ENCODE measurements at places on chromosomes 3 and 15.
A peak's percentile ranks its signal among the peaks of the same experiment; 100 is the strongest.

DNA sequence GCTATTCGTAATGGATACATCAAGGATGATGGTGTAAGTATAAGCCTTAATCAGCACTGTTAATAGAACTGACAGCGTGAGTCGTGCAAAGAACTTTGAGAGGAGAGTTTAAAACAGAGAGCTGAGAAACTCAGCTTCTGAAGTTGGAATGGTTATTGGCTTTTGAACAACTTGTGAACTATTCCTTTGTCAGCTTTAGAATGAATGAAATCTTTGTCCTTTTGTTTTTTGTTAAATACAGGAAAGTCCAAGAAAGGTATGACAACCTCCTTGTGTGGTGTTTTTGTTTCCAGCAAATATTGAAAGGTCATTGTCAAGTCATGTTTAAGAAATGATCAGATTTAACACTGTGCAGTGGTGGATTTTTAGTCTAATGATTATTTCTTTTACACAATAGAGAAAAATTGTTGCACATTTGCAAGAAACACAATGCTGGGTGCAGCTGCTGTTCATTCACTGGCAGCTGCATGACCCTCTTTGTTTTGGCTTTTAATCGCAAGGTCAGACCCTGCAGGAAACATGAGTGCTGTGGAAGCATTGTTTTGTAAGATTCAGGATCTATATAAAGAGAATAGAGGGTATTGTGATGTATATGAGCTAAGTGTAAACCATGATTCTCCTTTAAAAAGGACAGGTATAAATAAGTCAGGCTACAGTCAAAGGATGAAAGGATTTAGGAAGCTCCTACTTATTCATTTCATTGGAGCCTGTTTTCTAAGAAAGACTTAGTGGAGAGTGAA is 21.7 kb upstream of the ABHD10 start:
- DNase-seq = no peak

GRCh38 chr3:189950258-189950657 is 170.4 kb downstream of the P3H2 start:
- no peak for DNase-seq

DNA sequence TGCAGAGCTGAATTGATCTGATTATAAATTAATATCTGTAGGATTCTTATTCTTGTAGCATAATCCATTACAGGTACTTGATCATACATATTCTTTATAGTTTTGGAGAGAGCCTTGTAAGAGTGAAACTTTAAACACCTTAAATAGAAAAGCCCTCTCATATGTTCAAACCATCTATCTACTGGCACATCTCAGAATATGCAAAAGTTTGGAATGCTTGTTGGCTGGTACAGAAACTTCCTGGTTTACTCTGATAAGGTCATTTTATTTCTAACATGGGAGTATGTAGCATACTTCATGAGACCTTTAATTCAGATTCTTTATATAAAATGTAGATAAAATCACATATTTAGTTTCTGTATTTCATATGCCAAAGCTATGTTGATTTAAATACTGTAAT is 21.9 kb upstream of the SELENOT start:
- no peak for DNase-seq

DNA sequence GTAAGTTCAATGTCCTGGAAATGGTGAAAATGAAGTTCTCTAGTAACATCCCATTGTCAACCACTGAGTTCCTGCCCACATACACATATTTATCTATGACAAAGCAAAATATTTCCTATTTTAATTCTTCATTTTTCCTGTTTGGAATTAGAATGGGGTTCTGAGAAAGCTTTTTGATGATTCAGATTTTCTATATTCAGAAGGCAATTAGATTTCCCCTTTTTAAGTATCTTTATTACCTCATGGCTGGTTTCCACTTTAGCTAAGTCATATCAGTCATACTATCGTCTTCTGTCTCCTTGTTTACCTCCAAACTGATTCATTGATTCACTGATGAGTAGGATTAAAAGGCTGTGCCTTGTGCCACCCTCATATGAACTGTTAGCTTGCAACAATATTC is 17.9 kb downstream of the ETFA start:
- DNase-seq = no peak

DNA sequence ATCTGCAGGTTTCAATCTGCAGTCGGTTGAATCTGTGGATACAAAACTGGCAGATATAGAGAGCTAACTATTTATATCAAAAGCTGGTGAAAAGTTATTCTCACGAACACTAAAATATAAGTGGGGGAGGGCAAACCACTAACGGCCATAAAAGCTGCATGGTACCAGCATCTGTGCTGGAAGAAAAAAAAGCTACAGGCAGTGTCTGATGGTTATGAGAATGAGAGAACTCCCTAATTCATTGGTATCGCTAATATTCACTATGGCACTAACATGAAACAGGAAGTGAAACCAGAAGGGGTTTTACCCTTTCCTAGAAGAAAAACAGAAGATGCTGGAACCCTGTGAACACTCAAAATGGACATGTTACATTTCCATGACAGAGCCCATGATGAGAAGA is 15.9 kb downstream of the CEP70 start:
- peak; percentile 29 for DNase-seq

DNA sequence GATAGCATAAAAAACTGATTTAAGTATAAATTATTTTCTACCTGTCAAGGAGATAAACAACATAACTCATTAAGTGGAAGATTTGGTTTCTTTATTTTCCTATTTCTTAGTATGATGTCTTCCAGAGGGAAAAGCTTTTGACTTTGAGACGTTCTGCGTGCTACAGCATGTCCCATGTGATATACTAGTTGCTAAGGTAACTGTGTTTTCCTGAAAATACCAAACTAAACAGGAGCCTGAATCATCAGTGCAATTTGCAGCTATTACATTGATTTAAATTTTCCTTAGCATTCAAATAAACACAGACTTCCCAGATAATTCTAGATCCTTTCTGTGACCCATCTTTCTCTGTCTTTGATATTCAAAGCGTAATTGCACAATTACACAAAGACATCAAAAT is 117.7 kb upstream of the P2RY1 start:
- DNase-seq = no peak

DNA sequence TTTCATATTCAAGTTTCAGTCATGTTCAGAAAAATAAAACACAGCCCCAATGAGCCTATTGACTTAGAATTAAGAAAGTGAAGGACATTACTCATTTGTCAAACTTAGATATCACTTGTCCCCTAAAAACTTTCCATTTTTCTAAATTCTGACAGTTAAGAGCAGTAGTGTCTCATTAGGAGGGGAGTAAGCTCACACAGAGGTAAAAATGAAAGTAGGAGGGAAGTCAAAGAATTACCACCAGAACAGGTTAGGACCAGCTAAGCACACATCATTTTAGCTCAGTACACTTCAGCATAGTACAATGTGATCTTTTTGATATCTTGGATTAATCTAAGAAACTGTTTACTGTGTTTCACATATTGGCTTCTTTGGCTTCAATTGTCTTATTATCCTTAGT is 64.3 kb downstream of the OSTN start:
- DNase-seq = no peak

DNA sequence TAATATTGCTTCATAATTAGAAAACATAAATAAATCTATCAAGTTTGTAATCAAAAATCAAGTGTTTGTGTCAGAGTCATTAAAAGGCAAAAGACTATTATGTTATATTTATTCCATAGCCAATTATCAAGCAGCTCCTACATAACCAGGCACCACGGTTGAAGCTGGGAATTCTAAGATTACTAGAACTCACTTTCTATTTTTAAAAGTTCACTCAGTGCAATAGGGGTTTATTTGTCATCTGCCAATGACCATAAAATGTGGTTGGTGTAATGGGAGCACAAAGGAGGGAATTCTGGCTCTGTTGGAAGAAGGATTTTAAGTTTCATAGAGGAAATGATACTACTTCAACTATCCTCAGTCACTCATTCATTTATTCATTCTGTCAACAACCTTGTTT is 57.7 kb downstream of the TRIM69 start:
- no peak for DNase-seq

DNA sequence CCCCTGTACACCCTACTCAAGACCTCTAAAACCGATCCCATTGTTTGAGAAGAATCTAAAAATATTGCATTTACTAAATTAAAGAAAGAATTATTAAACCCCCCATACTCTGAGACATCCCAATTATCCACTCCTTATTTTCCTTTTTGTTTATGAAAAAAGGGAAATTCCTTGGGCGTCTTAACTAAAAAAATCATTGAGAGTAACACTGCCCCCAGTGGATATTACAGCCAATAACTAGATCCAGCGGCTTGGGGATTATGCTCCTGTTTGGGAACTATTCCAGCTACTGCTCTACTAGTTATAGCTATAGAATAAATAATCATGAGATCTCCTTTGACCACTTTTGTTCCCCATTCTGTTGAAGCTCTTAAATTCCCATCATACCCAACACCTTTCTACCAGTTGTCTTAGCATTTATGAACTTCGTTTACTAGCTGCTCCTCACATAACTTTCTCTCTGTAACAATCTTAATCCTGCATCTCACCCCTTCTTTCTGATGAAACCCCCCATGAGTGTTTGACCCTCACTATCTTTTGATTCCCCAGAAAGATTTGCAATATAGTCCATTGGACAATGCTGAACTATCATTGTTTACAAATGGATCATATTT is 12.7 kb upstream of the CFAP91 start:
- no peak for DNase-seq

DNA sequence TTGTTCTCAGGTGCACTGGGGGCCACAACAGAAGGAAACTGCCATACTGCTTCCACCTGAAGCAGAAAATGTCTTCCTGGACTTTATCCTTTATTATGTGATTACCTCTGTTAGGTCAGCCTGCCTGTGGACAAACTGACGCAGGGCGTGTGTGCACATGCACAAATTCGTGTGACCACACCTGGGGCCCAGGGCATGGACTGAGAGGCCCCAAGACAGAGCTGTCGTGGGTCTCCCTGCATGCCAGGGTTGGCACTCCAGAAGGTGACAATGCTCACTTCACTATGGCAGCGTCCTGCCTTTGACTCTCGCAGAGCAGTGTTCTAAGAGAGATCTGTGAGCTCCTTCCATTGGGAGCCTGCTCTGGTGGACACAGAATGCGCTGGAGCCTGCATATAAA is 34.5 kb downstream of the CCDC12 start:
- DNase-seq = no peak

GRCh38 chr15:61582092-61582491 is 353.0 kb upstream of the RORA start:
- no peak for DNase-seq

GRCh38 chr15:83850501-83851245 is 196.8 kb downstream of the ADAMTSL3 start:
- DNase-seq = no peak

GRCh38 chr15:94412979-94413746 is 181.8 kb downstream of the MCTP2 start:
- no peak for DNase-seq

GRCh38 chr3:38054499-38055001 is 15.5 kb downstream of the DLEC1 start:
- DNase-seq = no peak

DNA sequence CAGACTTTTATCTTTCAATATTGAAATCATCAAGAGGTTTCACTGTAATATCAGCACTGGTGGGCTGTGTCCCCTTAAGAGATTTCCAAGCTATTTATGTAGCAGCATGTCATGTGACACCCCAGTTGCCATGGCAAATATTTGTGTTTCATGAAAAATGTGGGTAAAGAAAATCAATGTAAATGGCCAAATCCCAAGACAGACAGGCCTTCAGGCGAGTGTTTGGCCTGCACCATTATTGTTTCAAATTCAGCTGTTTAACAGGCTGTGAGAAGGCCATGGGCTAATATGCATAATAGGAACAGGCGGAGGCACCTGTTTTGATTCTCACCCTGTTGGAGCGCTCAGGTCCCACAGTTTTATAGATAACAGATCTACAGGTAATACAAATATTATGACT is 104.2 kb downstream of the IQCH start:
- DNase-seq = no peak

- no peak for DNase-seq
Observed at GRCh38 chr15:64619880-64620839, 155.2 kb downstream of the RBPMS2 start.

DNA sequence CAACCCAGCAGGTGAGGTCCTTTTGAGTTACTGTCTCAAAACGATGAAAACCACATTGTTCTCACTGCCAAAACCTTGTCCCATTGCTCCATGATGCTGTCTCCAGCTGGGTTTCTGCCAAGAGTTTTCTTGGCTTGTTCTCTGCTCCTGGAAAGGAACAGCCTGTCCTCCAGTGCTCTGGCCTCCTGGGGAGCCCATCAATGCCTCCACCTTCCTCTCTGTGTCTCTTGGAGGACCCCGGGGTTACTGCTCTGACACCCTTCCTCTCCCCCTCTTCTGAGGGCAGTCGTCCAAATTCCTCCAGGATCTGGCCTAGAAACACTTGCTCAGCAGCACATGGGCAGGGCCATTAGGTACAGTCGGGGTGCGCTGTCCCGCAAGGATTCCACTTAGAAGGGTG is 63.9 kb upstream of the RGMA start:
- no peak for DNase-seq

DNA sequence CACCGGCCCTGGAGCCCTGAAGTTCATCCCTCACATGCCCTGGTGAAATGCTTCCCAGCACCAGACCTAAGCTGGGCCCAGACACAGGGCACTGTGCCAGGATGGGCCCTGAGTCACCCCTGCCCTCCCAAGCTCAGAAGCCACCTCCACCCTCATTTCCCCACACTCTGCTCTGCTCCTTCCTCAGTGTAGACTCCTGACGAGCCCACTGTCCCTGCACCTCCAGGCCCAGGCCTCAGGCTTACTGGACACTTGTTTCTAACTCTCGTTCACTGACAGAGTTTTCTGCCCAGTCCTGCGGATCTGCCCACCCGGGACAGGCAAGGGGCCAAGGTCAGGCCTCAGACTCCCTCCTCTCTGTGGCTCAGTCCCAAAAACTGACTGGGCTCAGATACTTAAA is 112.6 kb upstream of the RNF7 start:
- no peak for DNase-seq

GRCh38 chr3:128366652-128367051 is 100.0 kb downstream of the DNAJB8 start:
- DNase-seq = no peak

GRCh38 chr3:172048599-172048998 is 9.2 kb downstream of the FNDC3B start:
- DNase-seq = no peak

DNA sequence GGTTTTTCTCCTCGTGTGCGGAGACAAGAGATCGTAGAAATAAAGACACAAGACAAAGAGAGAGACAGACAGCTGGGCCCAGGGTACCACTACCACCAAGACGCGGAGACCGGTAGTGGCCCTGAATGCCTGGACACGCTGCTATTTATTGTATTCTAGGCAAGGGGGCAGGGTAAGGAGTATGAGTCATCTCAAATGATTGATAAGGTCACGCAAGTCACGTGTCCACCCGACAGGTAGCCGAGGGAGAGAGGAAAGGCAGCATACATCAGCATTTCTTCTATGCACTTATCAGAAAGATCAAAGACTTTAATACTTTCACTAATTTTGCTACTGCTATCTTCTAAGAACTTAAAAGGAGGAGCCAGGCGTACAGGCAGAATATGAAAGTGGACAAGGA is 28.2 kb downstream of the MYL3 start:
- no peak for DNase-seq

- DNase-seq = no peak
Observed at GRCh38 chr15:98321896-98322295, 326.4 kb upstream of the IGF1R start.

GRCh38 chr3:177174607-177175170 is 22.6 kb downstream of the TBL1XR1 start:
- DNase-seq = no peak

GRCh38 chr3:143751643-143752178 is 96.6 kb downstream of the SLC9A9 start:
- peak; percentile 37 for DNase-seq
